ENCODE measurements at places on chromosomes 5 and 9.

- DNase-seq, result no peak
Measured at GRCh38 chr9:136273244-136273865, 27.7 kb upstream of the QSOX2 start.

DNA sequence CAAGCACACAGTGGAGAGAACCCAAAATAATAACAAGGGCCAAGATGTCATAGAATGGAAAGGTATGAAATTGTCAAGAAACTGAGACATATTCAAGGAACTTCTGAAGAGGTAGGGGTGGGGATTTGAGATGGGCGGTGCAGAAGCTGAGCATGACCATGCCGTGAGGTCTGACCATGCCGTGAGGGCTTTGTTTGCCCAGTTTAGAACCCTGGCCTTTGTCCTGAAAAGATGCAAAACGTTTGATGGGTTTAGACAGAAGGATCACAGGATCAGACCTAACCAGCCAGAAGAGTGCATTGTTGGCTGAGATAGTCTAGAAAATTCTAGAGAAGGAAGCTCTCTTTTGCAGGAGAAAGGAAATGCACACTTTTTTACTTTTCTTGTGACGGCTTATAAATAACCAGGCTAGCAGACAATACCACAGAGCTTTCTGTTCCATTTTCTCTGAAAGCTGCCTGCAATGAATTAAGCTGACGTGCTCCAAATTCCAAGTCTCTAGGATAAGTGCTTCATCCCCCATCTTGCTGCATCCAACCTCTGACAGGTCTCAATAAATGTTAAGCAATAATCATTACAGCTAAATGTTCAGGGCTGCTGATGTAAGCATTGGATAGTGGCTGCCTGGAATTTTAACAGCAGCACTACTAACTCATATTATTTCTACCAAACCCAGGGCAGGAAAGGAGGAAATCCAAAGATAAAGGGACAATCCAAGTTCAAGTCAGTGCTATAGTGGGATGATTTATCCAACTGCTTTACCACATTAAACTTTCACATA lies 110.9 kb upstream of the IL6ST start:
- no peak for DNase-seq

DNA sequence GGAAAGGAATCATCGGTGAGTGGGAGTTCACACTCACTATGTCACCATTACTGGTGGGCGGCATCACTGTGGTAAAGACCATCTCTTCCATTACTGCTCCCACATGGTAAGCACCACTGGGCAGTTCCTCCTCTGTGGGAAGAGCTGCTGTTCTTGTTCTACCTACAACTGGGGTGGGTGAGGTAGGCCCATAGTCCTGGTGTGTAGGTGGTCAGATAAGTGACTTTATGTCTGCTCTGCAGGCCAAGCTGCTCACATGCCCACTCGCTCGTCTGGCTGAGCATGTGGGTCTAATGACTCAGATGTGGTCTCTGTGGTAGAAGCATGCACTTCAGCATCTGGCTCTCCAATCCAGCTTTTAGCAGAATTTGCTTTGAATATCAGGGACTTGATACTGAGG lies 82.9 kb downstream of the TMEM215 start:
- no peak for DNase-seq

- DNase-seq, result no peak
Measured at GRCh38 chr5:56088967-56089829, 94.4 kb upstream of the IL6ST start.

- DNase-seq, result no peak
Measured at GRCh38 chr9:95927271-95928004, 51.9 kb downstream of the ERCC6L2 start.

GRCh38 chr9:6716766-6717165 lies 41.0 kb upstream of the KDM4C start:
- no peak for DNase-seq

GRCh38 chr9:34154057-34154456 lies 24.8 kb upstream of the UBAP1 start:
- no peak for DNase-seq

DNA sequence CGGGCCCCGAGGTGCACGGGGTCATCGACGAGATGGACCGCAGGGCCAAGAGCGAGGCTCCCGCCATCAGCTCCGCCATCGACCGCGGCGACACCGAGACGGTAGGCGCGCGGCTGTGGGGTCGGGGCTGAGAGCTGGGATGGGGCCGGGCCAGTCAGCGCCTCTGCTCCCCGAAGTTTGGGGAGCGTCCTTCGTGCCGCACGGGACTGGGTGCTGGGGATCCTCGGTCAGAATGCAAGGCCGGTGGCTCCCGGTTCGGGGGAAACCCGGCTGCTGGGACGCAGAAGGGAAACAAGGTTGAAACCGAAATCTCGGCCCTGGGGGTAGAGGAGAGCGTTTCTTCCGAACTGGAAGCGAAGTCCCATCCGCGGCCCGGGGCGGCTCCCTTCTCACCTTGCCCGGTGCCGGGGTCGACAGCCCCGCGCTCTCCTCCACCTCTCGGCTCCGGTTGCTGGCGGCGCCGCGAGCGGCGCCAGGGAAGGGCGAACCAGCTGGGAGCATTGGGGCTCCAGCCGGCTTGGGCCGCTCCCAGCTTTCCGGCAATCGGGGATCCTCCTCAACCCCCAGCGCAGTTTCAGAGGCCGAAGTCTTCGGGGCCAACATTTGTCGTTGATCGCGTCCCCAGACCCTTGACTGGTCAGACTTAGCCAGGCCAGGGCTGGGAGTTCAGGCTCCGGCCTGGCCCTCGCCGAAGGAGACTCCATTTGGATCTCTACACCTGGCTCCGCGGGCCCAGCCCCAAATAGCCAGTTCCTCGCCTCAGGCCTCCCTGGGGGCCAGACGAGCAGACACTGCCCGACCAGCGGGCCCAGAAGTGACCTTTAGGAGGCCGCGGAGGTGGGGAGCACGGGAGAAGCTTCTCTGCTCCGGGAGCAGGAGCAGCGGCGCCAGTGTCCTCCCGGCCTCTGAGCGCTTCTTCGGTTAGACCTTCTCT lies 1.1 kb downstream of the LHX2 start:
- no peak for DNase-seq
